Activated CD8-positive, alpha-beta T cell treated with anti-CD3 and anti-CD28 coated beads for 36 hours (primary cell): ENCODE measurements at places on chromosomes 6 and 20.

DNA sequence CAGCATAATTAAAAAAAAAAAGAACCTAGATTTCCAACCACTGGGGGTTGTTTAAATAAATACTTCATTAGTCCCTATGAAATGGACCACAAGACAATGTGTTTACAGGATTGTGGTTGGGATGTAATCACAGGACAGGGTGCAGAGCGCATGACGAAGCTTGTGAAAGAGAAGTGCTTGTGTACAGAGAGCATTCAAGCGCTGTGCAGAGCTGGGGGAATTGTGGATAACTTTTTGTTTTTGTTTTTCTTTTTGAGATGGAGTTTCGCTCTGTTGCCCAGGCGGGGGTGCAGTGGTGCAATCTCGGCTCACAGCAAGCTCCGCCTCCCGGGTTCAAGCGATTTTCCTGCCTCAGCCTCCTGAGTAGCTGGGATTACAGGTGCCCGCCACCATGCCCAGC, 22.3 kb downstream of the LAMA5 start:
- no peak for DNase-seq

DNA sequence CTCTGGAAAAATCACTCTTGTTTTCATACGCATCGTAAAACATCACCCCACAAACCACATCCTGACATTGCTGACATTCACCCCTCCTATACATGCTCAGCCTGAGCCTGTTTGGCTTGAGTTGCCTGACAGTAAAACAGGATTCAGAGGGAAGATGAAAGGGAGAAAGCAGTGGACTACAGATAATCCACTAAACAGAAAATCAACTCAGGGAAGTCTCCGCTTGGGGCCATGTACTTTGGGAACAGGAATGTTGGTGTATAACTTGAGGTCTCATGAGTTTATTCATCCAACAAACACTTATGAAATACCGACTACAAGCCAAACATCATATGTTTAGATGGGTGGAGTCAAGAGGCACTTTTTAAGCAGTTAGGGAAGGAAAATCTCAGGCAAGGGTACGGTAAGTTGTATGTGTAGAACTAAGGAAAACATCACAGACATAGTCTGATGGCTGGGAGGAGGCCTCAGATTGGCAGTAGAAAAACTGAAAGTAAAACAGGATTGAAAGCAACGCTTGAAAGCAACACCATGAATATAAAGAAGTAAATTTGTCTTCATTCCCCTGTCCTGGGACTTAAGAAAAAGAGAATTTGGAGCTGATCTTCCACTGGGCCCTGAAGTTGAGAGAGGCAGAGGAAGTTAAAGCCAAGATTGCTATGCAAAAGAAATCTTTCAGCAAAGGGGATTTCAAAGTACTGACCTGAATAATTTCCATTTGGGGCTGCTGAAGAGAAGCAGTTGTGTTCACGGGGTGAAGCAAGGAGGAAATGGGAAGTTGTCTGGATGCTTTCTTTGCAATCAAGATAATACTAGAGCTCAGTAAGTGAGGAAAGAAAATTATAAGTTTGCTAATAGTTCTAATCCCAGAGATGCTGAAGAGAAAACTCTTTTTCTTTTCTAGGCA, 28.8 kb downstream of the PDE7B start:
- peak; percentile 78 for DNase-seq

- no peak for DNase-seq
These were observed 202.4 kb upstream of the CDH4 start for GRCh38 chr20:61049684-61050083.

DNA sequence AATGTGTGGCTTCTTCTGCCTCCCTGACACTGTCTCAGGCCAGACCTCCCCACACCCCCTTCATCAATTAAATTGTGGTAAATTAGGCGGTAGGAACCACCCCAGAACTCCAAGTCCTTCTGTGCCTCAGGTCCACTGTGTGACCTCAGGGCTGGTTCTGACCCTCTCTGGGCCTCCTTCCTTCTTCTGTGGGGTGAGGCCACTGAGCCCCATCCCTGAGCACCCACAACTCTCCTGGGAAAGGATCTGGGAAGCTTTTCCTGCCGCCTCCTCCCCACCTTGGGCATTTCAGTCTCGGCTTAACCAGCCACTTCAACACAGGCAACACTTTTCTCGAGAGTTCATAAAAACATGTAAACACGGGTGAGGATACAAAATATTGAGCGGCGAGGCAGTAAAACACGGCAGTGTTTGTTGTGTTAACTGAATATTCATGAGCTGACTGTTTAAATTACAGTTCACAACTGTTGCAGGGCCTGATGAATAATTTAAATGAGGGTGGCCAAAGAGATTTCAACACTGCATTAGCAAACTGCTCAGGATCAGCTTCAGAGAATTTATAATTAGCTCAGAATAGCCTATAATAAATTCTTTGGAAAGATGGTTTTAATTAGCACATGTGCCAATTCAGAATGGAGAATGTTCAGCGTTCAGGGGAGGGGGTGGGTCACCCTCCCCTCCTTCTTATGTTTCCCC, 112.1 kb downstream of the TOX2 start:
- DNase-seq, result no peak

DNA sequence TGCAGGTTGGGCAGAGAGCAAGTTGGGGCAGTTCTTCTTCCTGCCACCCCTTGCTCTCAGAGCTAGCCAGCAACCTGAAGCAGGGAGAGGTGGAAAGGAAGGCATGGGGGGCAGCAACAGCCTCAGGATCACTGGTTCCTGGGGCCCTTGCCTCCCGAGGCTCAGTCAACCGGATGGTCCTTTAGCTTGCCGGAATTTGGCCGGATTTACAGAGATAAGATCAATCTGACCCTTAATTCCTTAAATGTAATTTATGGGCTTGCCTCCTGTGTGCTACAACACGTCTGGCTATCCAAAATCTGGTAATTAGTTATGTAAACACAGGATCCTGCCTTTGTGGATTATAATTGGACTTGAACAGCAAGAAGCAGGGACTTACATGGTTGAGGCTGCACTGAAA, 19.5 kb upstream of the TCP11 start:
- DNase-seq, result no peak

- DNase-seq, result peak; percentile 28
These were observed 18.2 kb downstream of the GPX5 start for GRCh38 chr6:28543651-28544610.

DNA sequence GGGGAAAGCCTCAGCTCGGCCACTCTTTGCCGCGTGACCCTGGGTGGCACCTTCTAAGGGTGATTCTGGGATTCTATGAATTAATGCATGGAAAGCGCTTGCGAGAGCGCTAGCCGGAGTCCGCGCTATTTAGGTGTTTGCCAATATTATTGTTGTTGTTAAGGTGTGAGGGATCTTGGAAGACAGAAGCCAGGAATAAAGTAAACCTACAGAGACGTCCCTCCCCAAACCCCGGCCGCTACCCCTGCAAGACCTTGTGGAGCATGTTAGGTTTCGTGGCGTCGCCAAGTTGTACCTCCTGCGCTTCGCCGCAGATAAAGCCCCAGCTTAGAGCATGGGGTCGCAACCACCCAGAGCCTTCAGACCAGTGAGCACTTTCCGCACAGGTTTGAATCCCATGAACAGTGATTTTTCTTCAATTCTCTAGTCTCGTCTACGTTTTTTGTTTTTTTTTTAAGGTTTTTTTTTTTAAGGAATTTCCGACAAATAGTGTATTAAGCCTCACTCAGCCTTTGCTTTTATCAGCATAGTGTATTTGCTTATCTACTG, 16.9 kb upstream of the ZSCAN9 start:
- DNase-seq, result no peak

DNA sequence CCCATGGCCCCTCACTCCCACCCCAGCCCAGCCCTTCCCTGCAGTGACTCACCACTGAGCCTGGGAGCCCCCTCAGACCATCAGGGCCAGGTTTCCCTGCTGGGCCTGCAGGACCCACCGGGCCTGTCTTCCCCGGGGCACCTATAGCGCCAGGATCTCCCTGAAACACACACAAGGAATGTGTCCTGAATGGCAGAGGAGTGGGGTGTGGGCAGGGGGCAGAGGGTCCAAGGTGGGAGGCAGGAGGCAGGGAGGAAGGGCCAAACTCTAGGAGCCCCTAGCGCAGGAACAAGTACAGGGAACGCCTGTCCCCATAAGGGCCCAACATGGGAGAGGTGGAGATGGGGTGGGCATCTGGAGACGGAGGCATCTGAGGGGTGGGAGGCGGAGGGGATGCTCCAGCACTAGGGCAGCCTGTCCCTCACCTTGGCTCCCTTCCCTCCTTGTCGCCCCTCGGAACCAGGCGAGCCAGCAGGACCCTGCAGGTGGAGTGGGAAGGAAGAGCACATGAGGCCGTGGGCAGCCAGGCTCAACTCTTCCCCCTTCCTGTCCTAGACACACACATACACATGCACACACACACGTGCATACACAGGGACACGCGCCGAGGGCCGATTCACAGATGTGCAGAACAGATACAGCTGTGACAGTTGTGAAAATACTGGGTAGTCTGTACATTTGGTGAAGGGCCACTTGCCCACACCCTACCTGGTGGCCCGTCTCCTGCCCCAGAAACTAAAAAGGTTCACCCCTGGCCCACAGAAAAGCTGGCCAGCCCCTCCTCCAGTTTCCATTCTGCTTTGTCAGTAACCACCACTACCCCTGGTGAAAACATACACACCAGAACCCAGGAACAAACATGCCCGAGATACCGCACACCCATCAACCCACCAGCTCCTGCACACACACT, 24.6 kb downstream of the COL11A2 start:
- DNase-seq, result no peak

- no peak for DNase-seq
These were observed 155.9 kb downstream of the QRSL1 start for GRCh38 chr6:106785298-106785697.

- DNase-seq, result no peak
These were observed 897.4 kb upstream of the CITED2 start for GRCh38 chr6:140271759-140272377.

- DNase-seq, result no peak
These were observed 42.8 kb downstream of the SH3BGRL2 start for GRCh38 chr6:79673947-79674346.

DNA sequence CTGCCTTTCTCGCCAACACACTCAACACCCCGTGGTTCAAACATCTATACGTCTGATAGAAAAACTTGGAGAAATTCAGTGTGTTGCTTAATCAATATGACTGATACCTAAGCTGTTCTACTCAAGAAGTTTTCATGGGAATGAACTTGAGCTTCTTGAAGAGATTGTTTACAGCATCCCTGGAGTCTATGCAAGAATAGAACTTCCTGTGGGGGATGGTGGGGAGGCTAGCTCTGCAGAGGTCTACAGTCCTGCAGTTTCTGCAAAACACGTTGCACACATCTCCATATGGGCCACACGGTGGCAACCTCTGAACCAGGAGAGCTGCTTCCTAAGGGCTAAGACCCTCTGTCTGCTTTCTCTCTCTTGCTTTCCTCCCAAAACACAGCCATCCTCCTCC, 32.7 kb upstream of the FANCE start:
- peak; percentile 44 for DNase-seq

DNA sequence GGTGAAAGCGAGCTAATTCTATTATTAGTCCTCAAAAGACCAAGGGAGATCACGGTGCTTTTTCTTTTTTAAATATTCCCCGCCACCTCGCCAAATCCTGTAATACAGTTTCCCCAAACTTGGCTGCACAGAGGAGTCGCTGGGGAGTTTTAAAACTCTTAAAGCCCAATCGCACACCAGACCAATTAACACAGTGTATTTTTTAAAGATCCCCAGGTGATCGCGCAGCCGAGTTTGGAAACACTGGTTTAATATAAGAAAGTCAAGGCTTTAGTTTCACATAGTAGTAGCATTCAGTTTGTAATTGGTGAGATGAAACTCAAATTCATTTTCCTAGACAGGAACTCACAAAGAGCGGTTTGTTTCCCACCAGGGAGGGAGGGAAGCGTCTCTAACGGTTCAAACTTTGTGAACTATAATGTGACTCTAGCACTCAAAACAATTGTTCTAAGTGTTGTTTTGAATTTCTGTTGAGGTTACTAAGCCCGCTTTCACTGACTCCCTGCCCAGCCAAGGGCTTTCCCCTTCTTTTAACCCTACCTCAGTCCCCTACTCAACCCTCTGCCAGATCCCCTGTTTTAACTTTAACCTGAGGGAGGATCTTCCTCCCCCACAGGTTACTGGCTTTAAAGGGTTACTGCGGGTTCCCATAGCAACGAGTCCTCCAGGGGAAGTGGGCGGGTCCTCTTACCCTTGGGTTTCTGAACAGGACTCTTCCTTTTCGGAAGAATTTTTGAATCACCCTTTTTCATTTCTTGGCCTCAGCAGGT, 25.7 kb upstream of the BTBD3 start:
- peak; percentile 65 for DNase-seq

GRCh38 chr20:10553326-10553984, 118.3 kb downstream of the SLX4IP start:
- peak; percentile 74 for DNase-seq

DNA sequence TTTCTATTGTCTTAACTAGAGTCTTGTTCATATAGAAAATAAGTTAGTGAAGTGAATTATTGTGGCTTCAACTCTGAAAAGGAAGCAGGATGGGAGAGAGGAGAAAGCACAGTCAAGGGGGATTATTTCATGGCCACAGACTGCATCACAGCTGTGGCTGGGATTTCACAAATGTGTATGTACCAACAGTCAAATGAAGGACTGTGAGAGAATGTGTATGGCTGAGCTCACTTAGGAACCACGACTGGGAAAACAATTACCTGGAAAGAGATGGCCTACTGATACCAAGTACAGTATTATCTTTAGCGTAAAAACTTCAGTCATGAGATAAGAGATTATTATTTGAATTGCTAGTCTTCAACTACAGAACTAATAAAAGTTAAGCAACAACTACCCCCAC, 54.9 kb downstream of the SESN1 start:
- DNase-seq, result no peak

- DNase-seq, result no peak
These were observed 302.3 kb upstream of the CITED2 start for GRCh38 chr6:139676718-139677117.

DNA sequence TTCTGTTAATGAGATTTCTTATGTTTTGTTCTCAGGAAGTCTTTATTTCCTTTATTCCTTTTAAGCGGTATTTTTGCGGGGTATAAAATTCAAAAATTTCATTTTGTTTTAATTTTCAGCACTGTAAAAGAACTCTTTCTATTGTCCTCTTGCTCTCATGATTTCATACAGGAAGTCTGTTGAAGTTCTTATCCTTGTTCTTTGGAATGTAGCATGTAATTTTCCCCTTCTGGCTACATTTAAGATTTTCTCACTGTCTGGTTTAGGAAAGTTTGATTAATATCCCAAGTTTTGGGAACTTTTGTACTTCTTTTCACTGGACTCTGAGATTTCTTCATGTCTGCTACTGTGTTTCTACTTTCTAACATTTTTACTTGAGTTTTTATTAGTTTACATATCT, 581.4 kb upstream of the GJE1 start:
- no peak for DNase-seq

DNA sequence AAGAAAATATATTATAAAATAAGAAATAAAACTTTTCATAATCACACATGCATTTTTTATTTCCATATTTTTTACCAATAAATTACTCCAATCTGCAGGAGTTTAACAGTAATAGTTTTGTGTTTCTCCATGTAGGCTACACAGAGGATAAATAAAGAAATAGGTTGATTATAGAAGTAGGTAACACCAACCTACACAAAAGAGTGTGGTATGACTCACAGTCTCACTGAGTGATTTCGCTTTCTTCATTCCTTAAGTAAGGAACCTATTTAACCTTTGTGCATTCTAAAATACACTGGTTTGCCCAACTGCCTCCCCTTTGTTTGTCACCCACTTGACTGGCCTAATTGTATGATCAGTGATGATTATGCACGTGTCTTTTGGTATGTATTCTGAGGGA, 244.2 kb upstream of the RIMS1 start:
- no peak for DNase-seq

GRCh38 chr20:62272200-62272599, 30.6 kb upstream of the ADRM1 start:
- no peak for DNase-seq

- peak; percentile 27 for DNase-seq
These were observed 183.3 kb downstream of the FOXC1 start for GRCh38 chr6:1792989-1793388.

- peak; percentile 75 for DNase-seq
These were observed at the start of gene ITPA for GRCh38 chr20:3209257-3209945. Gene ITPA, plus strand, starts transcription at chr20:3209498. Its CDS starts 54 bp downstream, at chr20:3209552.
